SW 1271 (cell line): ENCODE measurements at places on chromosomes 1 and 21.
A peak's percentile ranks its signal among the peaks of the same experiment; 100 is the strongest.

- DNase-seq = peak; percentile 85
These were observed at the start of gene PMVK for GRCh38 chr1:154936555-154937084. Gene PMVK (minus strand): TSS chr1:154936719. CDS start chr1:154936685, 34 bp downstream.

GRCh38 chr1:231419147-231419546 lies 2.9 kb downstream of the EGLN1 start:
- no peak for DNase-seq

DNA sequence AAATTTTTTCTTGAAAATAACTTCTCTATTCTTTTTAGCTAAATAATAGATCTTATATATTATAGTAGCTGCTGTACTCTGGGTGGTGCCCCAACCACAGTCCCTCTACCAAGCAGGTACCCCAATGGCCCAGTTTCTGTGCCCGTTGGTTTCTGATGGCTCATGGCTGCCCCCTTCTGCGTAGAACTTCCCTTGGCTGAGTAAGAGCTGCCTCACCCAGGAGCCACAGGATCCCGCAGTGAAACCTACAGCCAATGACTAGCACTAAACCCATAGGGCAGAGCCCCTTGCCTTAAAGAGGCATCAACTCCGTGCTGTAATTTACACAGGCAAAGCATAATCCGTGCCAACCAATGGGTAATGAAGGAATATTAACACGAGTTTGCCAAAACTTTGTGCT lies 247.5 kb downstream of the USH2A start:
- no peak for DNase-seq

- DNase-seq = no peak
These were observed 85.0 kb downstream of the PCP4 start for GRCh38 chr21:39952265-39952664.

- no peak for DNase-seq
These were observed 19.5 kb downstream of the USP24 start for GRCh38 chr1:55195521-55196233.

DNA sequence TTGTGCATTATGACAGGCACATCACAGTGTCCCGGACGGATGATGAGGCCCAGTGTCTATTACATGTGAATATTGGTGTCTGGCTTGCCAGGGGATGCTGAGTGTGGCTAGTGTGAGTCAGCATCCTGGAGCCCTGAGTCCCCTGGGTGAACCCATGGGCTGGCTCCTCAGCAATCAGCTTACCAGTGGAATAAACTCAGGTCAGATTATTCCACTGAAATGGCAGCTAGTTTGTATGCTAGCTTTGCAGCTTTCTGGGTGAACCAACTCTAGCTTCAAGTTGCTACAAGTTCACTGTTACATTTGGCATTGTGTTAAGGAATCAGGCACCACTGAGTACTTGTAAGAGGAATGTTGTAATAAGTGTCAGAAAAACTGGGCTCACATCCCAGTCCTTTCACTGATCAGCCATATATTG lies 23.9 kb upstream of the RPTN start:
- no peak for DNase-seq

- DNase-seq = no peak
These were observed 781.1 kb upstream of the ADGRL4 start for GRCh38 chr1:79787631-79788030.

- DNase-seq = no peak
These were observed 40.3 kb downstream of the CFHR5 start for GRCh38 chr1:197017558-197018146.

- no peak for DNase-seq
These were observed 86.1 kb upstream of the VAV3 start for GRCh38 chr1:108050911-108051629.

GRCh38 chr1:35369922-35370671 lies 101.6 kb downstream of the ZMYM4 start:
- DNase-seq = no peak

- DNase-seq = no peak
These were observed 4.5 kb downstream of the TRAF5 start for GRCh38 chr1:211331011-211331709.

DNA sequence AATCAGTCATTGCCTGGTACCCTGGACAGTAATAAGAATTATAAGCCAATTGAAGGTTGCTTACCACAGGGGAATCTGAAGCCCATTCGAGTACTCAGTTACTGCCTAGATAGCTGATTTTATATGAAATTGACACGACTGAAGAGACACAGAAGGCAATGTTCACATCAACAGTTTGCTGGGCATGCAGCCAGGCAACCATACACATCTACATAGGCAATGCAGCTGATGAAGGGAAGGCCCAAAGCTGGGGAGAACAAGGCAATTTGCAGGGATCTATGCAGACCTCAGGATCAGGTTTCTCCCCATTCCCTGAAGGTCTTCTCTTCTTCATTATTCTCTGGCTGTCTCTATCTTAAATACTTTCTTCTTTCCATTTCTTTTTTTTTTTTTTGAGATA lies 448.7 kb downstream of the PTBP2 start:
- no peak for DNase-seq

DNA sequence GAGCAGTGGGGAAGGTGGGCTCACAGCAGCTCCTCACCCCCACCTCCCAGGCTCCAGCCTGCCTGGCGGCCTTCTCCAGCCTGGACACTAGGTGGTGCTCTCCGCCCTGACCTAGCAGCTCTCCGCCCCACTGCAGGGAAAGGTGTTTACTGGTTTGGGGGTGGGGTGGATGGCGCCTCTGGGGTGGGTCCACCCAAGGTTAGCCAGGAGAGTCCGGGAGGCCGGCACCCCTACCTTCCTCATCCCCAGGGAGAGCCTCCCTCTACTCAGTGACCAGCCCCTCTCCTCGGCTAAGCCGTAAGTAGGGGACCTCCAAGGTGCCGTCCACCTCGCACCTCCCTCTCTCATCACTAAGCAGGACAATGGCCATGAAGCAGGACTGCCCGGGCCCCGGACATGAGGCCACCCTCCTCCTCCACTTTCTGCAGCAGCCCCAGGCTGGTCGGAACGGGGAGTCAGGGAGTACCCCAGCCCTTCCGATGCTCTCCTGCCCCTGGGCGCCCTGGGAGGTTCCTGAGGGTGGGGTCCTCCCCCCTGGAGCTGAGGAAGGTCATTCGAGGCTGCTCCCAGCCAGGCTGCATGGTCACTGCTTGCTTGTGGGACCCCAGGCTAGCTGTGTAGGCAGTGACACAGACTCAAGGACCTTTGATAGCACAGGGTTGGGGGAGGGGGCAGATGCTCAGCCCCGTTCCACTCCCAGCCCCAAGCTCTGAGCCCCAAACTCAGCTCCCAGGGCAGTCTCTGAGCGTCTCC lies 101.4 kb upstream of the VAMP3 start:
- no peak for DNase-seq

DNA sequence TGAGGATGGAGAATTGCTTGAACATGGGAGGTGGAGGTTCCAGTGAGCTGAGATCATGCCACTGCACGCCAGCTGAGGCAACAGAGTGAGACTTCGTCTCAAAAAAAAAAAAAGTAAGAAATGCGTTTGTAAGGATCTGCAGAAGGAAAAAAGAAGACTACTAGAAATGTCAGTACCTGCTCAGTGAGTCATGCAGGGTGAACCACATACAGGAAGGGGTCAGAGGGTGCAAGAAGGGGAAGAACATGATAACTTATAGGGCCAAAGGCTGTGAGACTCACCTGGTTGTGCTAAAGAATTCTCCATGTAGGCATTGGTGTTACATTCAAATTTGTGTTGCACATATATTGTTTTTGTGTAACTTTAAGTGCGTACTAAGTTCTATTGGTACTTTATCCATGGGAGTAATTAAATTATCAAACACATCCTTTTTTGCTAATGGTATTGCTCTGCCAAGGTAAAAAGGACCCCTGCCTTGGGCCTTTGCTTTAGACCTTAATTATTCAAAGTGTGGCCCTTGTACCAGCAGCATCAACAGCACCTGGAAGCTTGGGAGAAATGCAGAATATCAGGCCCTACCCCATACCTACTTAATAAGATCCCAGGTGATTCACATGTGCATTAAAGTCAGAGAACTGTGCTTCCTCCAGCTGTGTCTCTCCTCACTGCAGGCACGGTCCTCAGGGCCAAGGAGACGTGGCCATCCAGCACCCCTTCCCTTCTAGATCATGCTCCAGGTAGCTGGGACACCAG lies 96.4 kb upstream of the PPP2R5A start:
- no peak for DNase-seq

- DNase-seq = no peak
These were observed 26.1 kb upstream of the ZNF496 start for GRCh38 chr1:247357781-247358211.

- no peak for DNase-seq
These were observed 796 bp upstream of the RBM8A start for GRCh38 chr1:145927916-145928643.

DNA sequence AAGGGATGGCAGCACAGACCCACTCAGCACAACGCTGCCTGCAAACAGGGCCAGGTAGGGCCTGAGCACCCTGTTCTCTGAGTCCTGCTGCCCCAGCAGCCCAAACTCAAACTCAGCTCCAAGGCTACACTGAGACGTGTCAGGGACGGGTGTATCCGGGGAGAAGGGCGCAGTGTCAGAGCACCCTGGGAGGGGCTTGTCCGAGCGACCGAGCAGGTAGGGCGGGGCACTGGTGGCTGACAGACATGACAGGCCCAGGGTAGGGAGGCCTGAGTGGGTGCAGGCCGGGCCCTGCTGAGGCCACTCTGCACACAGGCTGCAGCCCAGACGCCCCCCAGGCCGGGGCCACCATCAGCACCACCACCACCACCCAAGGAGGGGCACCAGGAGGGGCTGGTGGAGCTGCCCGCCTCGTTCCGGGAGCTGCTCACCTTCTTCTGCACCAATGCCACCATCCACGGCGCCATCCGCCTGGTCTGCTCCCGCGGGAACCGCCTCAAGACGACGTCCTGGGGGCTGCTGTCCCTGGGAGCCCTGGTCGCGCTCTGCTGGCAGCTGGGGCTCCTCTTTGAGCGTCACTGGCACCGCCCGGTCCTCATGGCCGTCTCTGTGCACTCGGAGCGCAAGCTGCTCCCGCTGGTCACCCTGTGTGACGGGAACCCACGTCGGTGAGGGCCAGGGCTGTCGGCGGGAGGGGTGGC lies 5.5 kb downstream of the SCNN1D start:
- no peak for DNase-seq

DNA sequence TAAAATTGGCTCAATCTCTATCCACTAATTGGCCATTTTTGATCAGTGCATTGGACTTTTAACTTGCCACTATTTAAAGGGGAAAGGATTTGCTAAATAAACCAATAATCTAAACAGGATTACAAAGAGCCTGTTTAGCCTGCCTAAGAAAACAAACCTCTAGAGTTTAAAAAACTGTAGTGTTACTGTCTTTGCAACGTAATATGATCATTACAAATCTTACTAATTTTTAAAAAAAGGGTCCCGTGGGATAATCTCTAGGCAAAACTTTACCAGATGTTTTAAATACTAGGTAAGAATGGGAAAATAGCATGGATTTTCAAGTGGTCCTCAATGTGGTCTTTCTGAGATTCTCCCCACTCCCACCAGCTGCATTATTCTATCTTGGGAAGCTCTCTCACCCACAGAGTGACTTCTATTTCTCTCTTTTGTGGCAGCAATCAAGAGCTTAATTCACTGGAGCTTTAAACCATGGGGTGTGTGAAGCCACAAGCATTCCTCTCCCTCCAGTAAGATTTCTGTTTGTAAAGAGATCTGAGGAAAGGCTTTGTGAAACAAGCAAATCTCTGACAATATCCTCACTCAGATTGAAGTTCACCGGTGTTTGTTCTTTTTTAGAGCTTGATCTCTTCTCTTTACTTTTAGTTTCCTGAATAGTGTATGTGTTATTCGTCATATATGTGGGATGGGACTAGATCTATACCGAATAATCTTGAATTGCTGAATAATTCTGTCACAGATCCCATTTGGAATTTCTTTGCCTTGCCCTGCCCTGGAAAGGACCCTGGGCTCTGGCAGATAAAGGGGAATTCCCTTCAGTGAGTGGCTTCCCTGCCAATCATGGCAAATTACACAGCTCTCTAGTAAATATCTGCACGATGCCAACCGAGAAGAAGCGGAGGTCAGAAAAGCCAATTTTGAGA lies 132.2 kb downstream of the TLR5 start:
- no peak for DNase-seq

DNA sequence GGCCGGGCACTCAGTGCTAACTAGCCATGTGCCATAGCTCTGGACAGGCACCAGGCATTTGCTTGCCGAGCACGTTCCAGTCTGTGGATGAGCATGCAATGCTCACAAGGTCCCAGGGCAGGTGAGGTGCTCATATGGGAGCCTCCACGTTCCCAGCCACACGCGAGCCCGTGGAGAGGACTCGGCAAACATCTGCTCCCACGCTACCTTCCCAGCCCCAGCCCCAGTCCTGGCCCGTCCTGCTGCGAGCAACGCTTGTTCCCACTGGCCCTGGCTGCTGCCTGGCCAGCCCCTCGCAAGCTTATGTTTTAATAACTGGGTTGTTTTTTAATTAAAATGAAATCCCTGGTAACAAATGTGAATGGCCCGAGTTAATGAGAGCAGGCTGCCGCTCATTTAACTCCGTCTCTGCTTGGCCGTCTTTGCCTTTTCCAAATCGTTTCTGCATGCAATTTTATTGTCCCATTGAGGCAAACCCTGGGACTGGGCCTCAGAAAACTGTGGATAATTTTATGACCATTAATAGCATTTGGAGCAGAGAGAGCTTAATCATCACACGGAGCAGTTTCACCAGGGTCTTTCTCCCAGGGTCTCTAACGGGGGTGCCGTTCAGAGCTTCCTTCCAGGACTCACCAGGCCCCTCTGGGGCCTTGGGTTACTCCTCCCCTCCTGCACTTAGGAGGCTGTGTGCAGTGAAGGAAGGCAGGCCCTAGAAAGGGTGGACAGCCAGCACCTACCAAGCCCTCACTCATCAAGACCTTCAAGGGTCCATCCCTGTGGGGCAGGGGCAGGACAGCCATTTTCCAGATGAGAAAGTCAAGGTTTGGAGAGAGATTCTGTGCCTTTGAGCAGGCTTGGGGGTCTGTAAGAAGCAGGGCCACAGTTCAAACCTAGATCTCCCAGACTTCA lies 136.8 kb downstream of the GLIS1 start:
- DNase-seq = no peak

- DNase-seq = no peak
These were observed 4.2 kb upstream of the STXBP3 start for GRCh38 chr1:108742253-108742652.

- no peak for DNase-seq
These were observed 104.7 kb downstream of the SNX7 start for GRCh38 chr1:98766255-98766654.

GRCh38 chr21:29585462-29585861 lies 286.7 kb downstream of the BACH1 start:
- DNase-seq = no peak

DNA sequence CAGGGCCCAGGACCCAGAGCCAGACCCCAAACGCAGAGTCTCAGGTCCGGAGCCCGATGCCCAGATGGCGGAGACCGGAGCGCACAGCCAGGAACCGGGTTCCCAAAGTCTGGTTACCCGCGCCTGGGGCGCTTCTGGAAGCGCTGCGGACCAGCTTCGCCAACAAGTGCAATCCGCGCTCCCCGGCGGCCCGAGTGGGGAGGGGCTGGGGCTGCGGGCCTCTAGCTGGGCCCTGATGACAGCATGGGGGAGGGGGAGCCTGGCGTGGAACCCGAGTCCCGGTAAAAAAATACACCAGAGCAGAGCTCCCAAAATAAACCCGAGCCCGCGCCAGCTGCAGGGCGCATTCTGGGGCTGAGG lies 494 bp downstream of the NT5C1A start:
- DNase-seq = no peak
